Left ventricle myocardium inferior (tissue), 1 donor: ENCODE measurements at places on chromosomes 7 and 10.

DNA sequence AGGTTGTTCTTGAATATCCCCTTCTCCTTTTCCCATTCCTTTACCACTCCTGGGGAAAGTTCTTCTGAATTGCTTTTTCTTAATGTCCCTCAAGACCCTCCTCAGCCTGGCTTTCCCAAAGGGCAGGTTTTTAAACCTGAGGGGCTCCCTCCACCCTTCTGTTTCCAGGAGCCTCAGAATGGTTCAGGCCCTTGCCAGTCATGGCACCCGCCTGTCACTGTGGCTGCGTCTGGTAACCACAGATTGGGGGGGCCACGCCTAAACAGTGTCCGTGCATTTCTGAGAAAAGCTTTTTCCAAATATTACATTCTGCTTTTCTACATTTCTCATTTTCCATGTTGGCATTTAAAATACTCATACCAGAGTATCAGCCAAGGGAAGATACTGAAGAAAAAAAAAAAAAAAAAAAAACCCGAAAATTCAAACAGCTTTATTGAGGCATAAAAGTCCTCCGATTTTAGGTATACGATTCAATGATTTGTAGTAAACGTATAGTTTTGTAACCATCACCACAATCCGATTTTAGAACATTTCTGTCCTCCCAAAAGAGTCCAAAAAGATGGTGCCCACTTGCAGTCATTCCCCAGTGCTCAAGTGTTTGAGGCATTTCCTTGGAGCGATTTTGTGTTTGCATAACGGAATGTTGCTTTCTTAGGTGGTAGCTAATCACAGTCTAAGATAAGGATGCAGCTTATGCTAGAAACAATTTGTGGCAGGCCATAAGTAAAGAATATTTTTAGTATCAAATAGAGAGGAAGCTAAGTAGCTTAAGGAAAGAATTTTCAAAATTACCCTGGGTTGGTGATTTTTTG is 22.1 kb downstream of the HKDC1 start:
- H3K27me3 ChIP-seq: no peaks in the 10 kb centered on the region
- no peak overlapping the region for H3K27ac ChIP-seq
- H3K4me3 ChIP-seq: no peak overlapping the region
- DNase-seq: no peak

DNA sequence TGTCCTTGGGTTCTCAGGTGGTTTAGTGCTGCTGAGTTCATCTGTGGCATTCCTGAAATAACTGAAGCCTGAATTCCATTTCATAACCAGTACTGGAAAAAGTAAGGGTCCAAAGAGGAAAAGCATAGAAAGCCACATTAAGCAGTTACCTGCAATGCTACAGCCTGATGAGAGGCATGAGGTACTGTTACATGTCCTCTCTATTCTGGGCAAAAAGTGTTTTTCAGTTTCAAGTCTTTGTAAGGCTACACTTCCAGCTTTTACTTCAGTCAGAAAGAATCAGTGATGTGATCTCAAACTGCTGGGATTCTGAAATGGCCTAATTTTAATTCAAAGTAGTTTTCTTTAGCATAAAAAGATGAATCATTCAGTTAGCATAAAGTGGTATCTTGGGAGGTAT is 369.5 kb downstream of the PHF14 start:
- no peaks in the 10 kb centered on the region for H3K36me3 ChIP-seq
- H3K27ac ChIP-seq: no peak overlapping the region
- peaks cover 5% of the 10 kb centered on the region for H3K27me3 ChIP-seq
- no peak for DNase-seq
- peaks cover 6% of the 10 kb centered on the region for H3K4me1 ChIP-seq

GRCh38 chr7:106094780-106095179 is 17.3 kb downstream of the SYPL1 start:
- H3K4me1 ChIP-seq: peaks cover 15% of the 10 kb centered on the region
- no peak for DNase-seq
- H3K27ac ChIP-seq: no peak overlapping the region

- no peak overlapping the region for H3K27ac ChIP-seq
- H3K4me1 ChIP-seq: no peaks in the 10 kb centered on the region
- H3K36me3 ChIP-seq: peaks cover 4% of the 10 kb centered on the region
- no peak overlapping the region for H3K4me3 ChIP-seq
- no peak for DNase-seq
- no peaks in the 10 kb centered on the region for H3K27me3 ChIP-seq
These were observed 36.3 kb downstream of the ABCB1 start for GRCh38 chr7:87564296-87564963.

DNA sequence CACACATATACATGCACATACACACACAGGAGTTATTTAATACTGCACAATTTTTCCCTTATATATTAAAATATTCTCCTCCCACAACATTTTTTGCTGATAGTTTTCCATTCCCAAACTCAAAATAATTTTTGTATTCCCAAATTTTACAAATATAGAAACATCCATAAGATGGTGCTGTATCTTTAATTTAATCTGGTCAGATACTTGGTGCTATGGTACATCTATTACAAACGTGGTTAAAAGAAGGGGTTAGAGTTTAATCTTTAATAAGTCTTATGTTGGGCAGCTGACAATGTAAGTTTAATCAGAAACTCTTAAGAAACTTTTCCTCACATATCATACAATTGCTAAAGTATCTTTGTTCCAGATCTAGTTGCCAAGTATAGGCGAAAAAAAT is 10.2 kb upstream of the CADPS2 start:
- no peak for DNase-seq
- H3K27me3 ChIP-seq: no peaks in the 10 kb centered on the region
- H3K36me3 ChIP-seq: no peaks in the 10 kb centered on the region
- H3K27ac ChIP-seq: no peak overlapping the region
- H3K4me1 ChIP-seq: no peaks in the 10 kb centered on the region

DNA sequence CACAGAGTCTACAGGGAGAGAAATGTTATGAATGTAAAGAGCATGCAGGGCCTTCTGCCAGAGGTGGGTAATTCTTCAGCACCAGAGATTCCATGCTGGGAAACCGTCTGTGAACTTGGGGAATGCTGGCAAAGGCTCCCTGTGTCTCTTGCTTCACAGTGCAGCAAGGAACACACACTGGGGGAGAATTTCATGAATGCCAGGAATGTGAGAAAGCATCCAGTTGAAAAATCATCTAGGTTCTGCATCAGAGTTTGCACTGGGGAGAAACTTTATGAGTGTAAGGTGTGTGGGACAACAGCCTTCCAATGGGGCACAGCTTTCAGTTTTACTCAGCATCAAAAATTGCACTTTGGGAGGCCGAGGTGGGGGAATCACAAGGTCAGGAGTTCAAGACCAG is 224.3 kb upstream of the IGFBP3 start:
- DNase-seq: no peak
- peaks cover 16% of the 10 kb centered on the region for H3K4me1 ChIP-seq
- no peak overlapping the region for H3K27ac ChIP-seq
- H3K27me3 ChIP-seq: no peaks in the 10 kb centered on the region
